ENCODE measurements at places on chromosomes 4 and X.

GRCh38 chr4:159555873-159556272 is 453.0 kb downstream of the RAPGEF2 start:
- peaks cover 2% of the 10 kb centered on the region for H3K27me3 ChIP-seq
- H3K27ac ChIP-seq = no peak overlapping the region
- no peak for DNase-seq
- no peaks in the 10 kb centered on the region for H3K4me1 ChIP-seq

- no peaks in the 10 kb centered on the region for H3K36me3 ChIP-seq
- no peak overlapping the region for H3K4me3 ChIP-seq
- H3K27ac ChIP-seq = no peak overlapping the region
Measured at GRCh38 chr4:8185295-8185694, 13.8 kb upstream of the SH3TC1 start.

- peaks cover 15% of the 10 kb centered on the region for H3K4me1 ChIP-seq
- no peak overlapping the region for H3K4me3 ChIP-seq
- DNase-seq = no peak
- peaks cover 2% of the 10 kb centered on the region for H3K36me3 ChIP-seq
Measured at GRCh38 chr4:25811841-25812240, 50.9 kb downstream of the SEL1L3 start.

- H3K4me1 ChIP-seq = peaks cover 5% of the 10 kb centered on the region
- DNase-seq = peak; percentile 84
- no peaks in the 10 kb centered on the region for H3K27me3 ChIP-seq
- H3K36me3 ChIP-seq = peaks cover 13% of the 10 kb centered on the region
- H3K4me3 ChIP-seq = peak overlapping the region; percentile 79
- H3K27ac ChIP-seq = peak overlapping the region; percentile 75
Measured at GRCh38 chrX:53088136-53088974, 5.6 kb upstream of the KANTR start.

DNA sequence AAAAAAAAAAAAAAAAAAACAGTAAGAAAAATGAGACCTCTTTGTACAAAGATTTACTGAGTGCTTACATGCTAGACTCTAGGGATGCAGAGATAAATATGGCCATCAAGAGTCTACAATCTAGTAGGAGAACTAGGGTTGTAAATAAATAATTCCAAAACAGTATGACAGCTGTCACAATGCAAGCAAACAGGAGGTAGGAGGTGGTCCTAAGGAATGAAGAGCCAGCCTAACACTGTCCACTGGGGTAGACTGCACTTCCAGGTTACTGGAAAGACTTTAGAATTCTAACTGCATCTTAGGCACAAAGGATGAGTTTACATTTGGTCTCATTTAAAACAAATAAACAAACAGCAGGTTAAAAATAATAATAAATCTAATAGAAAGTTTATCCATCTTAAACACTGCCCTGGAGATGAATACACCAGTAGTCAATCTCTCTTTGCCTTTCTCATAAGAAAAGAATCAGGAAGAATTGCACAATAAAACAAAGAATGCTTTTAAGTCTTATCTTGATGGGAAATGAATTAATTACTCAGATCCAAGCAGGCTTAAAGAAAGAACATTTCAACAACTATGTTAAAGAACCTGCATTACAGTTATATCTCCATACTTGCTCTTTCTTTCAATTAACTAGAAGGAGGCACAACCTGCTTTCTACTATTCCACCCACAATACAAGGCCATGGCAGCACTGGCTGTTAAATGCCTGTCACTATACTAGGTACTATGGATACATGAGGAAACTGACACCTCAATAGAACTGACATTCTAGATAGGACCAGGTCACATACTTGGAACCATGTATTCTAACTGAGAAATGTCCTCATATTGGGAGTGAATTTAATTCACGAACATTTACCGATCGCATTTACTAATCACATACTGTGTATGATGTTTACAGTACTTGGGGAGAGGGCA is 12.7 kb downstream of the ADGRA3 start:
- no peak overlapping the region for H3K27ac ChIP-seq
- peaks cover 3% of the 10 kb centered on the region for H3K4me1 ChIP-seq
- peak; percentile 39 for DNase-seq
- H3K4me3 ChIP-seq = no peak overlapping the region
- no peaks in the 10 kb centered on the region for H3K27me3 ChIP-seq
- H3K36me3 ChIP-seq = no peaks in the 10 kb centered on the region

DNA sequence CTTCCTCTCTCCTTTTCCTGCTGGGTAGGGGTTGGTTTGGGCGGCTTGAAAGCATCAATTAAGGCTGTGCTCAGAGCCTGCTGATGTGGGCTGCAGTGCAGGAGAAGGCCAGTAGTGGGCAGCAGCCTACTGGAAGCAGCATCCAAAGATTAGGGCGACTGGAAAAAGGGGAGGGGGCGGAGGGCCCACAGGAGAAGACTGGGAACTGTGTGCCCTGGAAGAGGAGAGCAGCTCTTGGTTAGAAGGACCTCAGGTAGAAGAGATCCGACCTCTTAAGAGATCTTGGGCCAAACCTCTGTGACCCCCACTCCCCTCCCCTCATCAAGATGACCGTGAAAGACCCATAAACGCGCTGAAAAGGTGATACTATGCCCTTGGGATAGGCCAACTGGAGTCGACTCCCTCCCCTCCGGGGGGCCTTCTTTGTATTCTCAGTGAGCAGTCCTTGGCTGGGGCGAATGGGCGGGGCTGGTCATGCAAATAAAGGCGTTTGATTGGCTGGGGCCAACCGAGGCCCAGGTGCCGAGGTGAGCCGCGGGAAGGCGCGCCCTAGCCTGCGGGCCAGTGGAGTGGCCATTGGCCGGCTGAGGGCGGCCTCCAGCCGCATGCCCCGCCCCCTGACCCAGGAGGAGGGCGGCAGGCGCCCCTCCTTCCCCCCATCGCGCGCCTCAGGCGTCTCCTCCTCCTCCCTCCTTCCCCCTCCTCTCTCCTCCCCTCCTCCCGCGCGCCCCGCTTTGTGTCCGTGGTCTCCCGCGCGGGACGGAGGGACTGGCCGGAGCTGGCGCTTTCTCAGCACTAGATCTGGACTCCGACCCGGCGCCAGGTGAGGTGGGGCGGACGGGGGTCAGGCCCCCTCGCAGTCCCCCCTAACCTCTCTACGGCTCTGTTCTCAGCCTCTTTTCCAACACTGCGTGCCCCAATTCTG is 10.1 kb downstream of the DLG3 start:
- peaks cover 6% of the 10 kb centered on the region for H3K4me1 ChIP-seq
- peak; percentile 49 for DNase-seq
- peak overlapping the region; percentile 43 for H3K4me3 ChIP-seq
- H3K27me3 ChIP-seq = no peaks in the 10 kb centered on the region
- no peak overlapping the region for H3K27ac ChIP-seq

- no peaks in the 10 kb centered on the region for H3K27me3 ChIP-seq
- H3K4me1 ChIP-seq = peaks cover 2% of the 10 kb centered on the region
- H3K27ac ChIP-seq = peak overlapping the region; percentile 97
- DNase-seq = peak; percentile 87
- no peaks in the 10 kb centered on the region for H3K36me3 ChIP-seq
Measured at GRCh38 chrX:46978341-46979291, 66.4 kb downstream of the JADE3 start.

DNA sequence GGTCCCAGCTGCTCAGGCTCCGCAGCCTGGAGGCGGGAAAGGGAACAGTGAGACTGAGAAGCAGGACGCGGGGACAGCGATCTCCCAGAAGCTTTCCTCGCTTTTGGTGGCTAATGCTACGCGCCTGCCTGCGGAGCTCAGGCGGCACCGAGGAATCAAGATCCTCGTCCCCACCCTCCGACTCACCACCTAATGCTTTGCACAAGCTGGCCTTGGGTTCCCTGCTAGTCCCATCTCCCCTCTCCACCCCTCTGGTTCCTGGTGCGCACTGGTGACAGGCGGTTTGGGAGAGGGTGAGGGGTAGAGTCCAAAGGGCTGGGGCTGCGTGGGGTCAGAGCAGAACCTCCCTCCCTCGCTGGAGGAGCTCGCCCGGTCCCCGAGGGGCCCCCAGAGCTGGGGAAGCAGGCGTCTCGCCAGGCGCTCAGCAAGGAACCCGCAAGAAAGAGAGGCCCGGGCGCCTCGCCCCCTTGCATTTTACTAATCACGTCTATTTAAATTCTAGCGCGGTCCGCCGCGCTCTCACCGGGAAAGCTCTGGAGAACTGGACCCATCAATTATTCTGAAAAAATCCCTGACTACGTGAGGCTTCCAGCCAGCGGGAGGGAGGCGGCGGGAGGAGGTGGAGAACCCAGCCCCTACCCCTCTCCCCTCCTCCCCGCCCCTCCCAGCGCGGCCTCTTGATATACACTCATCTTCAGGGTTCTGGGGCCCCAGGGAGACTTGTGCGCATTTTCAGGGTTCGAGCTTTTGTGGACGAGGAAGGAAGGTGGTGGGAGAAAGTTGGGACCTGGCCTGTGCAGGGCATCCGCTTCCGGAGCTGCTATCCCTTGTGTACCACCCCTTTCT is 9.1 kb downstream of the POU4F2 start:
- H3K4me3 ChIP-seq = no peak overlapping the region
- H3K27me3 ChIP-seq = peaks cover 67% of the 10 kb centered on the region
- no peaks in the 10 kb centered on the region for H3K36me3 ChIP-seq
- DNase-seq = no peak
- H3K27ac ChIP-seq = no peak overlapping the region

GRCh38 chr4:151718984-151719955 is 41.5 kb downstream of the GATB start:
- DNase-seq = no peak
- H3K4me3 ChIP-seq = no peak overlapping the region
- no peaks in the 10 kb centered on the region for H3K36me3 ChIP-seq
- no peak overlapping the region for H3K27ac ChIP-seq

GRCh38 chrX:13123857-13124345 is 79.5 kb upstream of the FAM9C start:
- H3K4me3 ChIP-seq = no peak overlapping the region
- peak; percentile 93 for DNase-seq
- H3K27ac ChIP-seq = peak overlapping the region; percentile 91
- H3K36me3 ChIP-seq = no peaks in the 10 kb centered on the region

DNA sequence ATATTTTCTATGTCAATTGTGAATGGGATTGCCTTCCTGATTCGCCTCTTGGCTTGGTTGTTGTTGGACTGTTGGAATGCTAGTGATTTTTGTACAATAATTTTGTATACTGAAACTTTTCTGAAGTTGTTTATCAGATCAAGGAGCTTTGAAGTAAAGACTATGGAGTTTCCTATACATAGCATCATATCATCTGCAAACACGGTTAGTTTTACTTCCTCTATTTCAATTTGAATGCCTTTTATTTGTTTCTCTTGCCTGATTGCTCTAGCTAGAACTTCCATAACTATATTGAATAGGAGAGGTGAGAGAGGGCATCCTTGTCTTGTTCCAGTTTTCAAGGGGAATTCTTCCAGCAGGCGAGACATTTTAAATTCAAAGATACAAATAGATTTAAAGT is 226.5 kb downstream of the FBXO8 start:
- no peak for DNase-seq
- H3K27ac ChIP-seq = no peak overlapping the region
- no peaks in the 10 kb centered on the region for H3K4me1 ChIP-seq
- H3K36me3 ChIP-seq = no peaks in the 10 kb centered on the region

- DNase-seq = no peak
- H3K36me3 ChIP-seq = peaks cover 14% of the 10 kb centered on the region
- H3K27me3 ChIP-seq = no peaks in the 10 kb centered on the region
- H3K4me1 ChIP-seq = no peaks in the 10 kb centered on the region
Measured at GRCh38 chr4:8473198-8473919, 32.8 kb downstream of the TRMT44 start.

DNA sequence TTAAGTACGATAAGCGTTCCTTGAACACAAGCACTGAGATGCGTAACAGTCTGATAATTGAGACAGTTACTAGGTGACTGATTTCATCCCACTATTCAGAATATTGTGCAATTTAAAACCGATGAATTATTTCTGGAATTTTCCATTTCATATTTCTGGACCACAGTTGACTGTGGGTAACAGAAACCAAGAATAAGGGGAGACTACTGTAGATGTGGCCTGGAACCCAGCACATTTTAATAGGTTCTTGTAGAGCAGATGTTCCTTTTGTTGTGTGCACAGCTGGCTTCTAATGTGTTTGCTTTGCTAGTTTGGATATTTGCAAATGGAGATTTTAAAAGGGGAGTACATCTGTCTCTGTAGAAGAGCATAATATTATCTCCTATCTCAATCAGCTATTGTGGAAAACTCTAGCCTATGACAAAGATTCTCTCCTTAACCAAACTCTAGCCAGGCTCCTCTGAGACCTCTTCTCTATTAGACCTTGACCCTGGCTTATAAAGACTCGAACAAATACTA is 16.4 kb downstream of the NAAA start:
- H3K4me1 ChIP-seq = no peaks in the 10 kb centered on the region
- no peak overlapping the region for H3K4me3 ChIP-seq
- no peaks in the 10 kb centered on the region for H3K36me3 ChIP-seq
- no peak for DNase-seq
- no peaks in the 10 kb centered on the region for H3K27me3 ChIP-seq
- no peak overlapping the region for H3K27ac ChIP-seq

- no peak overlapping the region for H3K27ac ChIP-seq
- no peak overlapping the region for H3K4me3 ChIP-seq
- H3K36me3 ChIP-seq = no peaks in the 10 kb centered on the region
- no peak for DNase-seq
- peaks cover 7% of the 10 kb centered on the region for H3K4me1 ChIP-seq
Measured at GRCh38 chr4:184506527-184507121, 32.3 kb upstream of the IRF2 start.

DNA sequence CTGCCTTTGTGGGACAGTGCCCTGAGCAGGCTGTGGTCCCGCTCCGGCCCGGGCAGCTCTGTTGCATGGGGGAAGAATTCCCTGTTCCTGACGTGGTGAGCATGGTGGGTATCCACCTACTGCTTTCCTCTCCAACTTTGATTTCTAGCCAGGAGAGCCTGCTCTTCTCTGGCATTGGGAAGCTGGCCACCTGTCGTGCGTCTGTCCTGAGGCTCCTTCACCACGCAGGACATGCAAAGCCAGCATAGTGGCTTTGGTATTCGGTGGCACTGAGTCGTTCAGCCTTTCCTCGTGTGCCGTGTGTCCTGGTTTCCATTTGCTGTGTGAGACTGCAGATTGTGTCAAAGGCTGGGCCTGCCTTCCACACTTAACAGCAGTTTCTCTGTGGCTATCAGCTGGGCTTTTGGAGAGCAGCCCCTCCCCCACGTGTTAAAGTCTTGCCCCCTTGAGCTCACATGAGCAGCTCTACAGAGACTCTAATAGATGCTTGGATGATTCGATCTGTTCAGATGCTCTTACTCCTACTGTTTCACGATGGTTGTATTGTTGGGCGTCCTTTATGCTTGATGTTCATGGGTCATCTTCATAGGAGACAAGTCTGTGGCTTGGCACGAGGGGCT is 46.3 kb upstream of the CLCN4 start:
- no peak for DNase-seq
- H3K4me1 ChIP-seq = peaks cover 15% of the 10 kb centered on the region
- H3K4me3 ChIP-seq = no peak overlapping the region
- H3K36me3 ChIP-seq = peaks cover 4% of the 10 kb centered on the region

- H3K4me3 ChIP-seq = no peak overlapping the region
- no peaks in the 10 kb centered on the region for H3K36me3 ChIP-seq
- H3K27ac ChIP-seq = no peak overlapping the region
- H3K4me1 ChIP-seq = peaks cover 3% of the 10 kb centered on the region
- H3K27me3 ChIP-seq = no peaks in the 10 kb centered on the region
Measured at GRCh38 chr4:139324620-139325019, 22.3 kb upstream of the NDUFC1 start.

DNA sequence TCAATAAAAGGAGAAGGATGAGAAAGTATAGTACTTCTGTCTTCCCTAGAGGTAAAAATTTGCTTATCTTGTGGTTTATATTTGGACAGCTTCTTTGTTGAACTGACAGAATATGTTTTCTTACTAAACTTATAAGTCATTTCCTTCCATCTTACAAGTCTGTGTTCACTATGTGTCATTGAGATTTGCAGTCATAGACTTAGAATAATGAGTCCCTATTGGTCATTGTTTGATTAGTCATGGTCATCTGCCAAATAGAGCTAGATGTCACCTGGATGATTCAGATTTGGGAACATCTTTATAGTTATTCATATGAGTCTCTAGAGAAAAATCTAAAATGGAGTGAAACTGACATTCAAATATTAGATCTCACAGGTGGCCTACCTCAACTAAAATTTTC is 51.5 kb downstream of the SPATA18 start:
- H3K4me3 ChIP-seq = no peak overlapping the region
- no peaks in the 10 kb centered on the region for H3K27me3 ChIP-seq
- no peak overlapping the region for H3K27ac ChIP-seq

All from endothelial cell of umbilical vein (primary cell).